ENCODE measurements at places on chromosomes 7 and 10.

GRCh38 chr10:94571081-94571480 is 25.5 kb downstream of the HELLS start:
- no peak for DNase-seq

DNA sequence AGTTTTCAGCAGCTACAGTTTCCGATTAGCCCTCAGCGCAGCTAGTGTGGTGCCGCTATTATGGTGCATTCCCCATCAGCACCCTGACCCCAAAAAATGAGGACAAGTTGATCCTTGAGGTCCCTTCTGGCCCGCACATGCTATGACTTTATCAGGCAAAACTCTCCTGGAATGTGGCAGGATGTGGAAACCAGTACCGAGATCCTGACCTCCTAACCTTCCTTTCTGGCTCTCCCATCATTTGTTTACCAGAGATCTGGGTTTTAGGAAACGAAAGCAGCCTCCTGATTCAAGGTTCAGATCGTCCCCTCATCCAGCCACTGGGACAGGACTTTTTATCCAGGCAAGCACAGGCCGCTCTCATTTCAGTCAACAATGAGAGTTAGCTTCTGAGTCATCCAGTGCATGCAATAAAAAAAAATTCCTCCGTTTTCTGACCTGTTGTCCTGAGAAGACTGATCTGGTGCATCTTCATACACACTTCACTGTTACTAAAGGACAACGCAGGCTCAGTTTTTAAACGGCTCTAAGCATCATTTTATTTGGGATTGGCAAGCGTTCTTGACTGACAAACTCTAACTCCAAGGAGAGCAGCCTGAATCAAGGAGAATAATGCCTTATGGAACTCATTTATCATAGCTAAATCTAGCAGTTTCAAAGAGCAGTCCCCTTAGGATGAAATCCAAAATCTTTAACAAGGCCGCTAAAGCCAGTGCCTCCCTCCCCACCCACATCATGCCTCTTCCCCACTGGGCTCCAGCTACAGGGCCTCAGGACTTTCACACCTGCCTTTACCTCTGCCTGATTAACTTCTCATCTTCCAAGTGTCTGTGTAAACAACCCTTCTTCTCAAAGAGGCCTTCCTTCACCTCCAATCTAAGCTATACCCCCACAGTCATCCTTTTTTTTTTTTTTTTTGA is 17.1 kb downstream of the PDLIM1 start:
- peak; percentile 75 for DNase-seq

- no peak for DNase-seq
Observed at GRCh38 chr10:114252883-114253282, 13.8 kb downstream of the VWA2 start.

- no peak for DNase-seq
Observed at GRCh38 chr10:73019100-73019499, 64.5 kb upstream of the PLA2G12B start.

- DNase-seq: no peak
Observed at GRCh38 chr10:44463511-44464121, 78.7 kb upstream of the CXCL12 start.

DNA sequence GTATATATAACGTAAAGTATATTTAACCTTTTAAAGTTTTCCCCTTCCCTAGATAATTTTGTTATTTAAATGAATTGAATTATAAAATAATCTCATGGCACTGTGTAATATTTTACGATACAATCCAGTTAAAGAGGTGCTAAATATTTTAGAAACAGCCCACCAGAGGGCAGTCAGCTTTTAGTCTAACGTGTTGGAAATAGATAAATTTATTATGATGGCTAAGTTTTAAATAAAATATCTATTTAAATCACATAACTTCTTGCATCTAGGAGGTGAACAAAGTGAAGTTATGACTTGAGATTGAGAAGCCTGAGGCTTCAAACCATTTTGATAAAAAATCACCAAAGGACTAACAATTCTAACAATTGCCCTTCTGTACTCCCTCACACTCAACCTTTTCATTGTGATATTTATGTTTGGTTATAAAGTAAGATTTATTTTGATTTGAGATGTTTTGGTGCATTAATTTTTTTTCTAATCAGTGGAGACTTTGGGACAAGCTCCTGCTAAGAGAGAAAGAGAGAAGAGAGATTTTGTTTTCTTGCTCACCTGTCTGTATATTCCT is 171.5 kb upstream of the SP4 start:
- DNase-seq: peak; percentile 3

- DNase-seq: peak; percentile 81
Observed at GRCh38 chr10:73906524-73907447, 4.1 kb upstream of the PLAU start.

DNA sequence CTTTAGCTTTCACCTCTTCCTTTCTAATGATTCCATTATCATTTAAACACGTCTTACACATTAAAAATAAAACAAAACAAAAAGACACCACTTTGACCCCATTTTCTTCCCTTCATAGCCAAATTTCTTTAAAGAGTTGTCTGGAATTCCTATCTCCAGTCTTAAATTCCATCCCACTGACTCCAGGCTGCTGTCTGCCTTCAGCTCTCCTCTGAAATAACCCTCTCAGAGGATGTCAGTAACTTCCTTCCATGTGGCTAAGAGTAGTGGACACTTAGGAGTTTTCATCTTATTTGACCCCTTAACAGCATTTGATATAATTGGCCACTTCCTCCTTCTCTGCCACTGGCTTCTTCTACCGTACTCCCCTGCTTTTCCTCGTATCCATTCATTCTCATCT is 69.6 kb upstream of the MKX start:
- DNase-seq: no peak

- no peak for DNase-seq
Observed at GRCh38 chr7:91912494-91912893, 28.2 kb upstream of the AKAP9 start.

- peak; percentile 18 for DNase-seq
Observed at GRCh38 chr7:97971120-97971989, 18.6 kb downstream of the OCM2 start.

GRCh38 chr10:129274748-129275474 is 192.1 kb upstream of the MGMT start:
- no peak for DNase-seq

GRCh38 chr7:148241700-148242293 is 348.8 kb upstream of the C7orf33 start:
- no peak for DNase-seq

DNA sequence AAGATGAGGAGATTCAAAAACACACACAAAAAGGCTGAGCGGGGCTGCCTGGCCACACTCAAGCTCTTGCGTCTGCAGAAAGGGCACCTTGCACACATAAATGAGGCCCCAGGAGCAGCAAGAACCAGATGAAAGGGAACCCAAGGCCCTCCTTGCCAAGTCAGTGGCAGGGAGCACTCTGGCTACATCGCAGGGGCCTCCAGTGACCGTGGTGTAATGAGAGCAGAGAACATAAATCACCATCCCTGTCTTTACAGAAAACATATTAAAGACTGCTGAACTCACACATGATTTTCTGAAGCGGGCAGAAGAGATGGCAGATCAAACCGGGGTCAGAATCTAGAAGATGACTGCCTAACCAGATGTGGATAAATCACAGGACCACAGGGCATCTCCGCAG is 80.5 kb downstream of the SLIT1 start:
- DNase-seq: no peak

DNA sequence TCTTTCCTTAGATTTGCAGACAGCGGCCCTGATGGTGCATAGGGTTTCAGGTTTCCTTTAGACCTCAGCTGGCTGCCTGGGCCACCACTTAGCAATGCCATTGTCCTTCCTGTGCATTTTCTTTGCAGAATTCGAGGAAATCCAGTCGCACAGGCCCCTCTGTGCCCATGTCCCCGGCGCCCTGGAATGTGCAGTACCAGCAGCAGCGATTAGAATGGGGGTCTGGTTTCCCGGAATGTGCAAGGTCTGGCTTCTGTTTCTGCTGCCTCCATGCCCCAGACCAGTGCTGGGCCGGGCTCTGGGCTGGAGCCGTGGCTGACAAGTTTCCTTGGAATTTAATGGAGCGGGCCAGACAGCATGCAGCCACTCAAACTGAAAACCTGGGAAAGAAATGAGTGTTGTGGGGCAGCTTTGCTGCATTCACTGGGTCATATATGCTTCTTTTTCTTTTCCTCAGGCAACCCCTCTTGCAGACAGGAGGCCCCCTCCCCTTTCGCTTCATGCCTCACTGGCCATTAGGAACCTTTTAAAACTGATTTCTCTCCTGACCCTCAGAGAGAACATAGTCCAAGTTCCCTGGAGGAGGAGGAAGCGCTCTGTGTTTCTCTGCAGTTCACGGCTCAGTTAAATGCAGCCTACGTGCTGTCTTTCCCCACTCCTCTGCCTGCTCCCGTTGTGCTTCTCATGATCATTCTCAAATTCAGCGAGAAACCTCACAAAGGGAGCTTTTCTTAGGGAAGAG is 14.4 kb downstream of the HTRA1 start:
- peak; percentile 69 for DNase-seq

- no peak for DNase-seq
Observed at GRCh38 chr10:89502549-89502948, 32.8 kb downstream of the SLC16A12 start.

- no peak for DNase-seq
Observed at GRCh38 chr7:134317434-134317833, 704 bp upstream of the SLC35B4 start.

DNA sequence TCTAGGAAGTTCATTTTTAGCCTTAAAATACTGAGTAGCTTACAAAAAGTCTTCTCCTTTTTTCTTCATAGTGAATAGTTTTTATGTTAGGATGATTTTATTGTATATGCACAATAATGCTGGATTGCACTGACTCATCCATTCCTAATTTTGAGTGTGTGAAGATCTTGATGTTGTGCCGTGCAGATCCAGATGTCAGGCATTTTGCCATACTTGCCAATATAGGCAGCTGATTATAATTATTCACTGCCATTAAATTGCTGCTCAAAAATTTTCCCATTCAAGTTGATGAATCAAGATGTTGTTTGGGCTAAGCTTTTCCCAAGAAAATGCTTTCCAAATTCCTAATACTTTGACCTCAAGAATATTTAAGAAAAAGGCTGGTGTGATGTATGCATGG is 218.3 kb downstream of the AHR start:
- DNase-seq: no peak

GRCh38 chr10:1255118-1255517 is 198.9 kb downstream of the WDR37 start:
- no peak for DNase-seq

GRCh38 chr7:29167721-29168120 is 21.4 kb upstream of the CPVL start:
- no peak for DNase-seq

- DNase-seq: no peak
Observed at GRCh38 chr10:31011665-31012022, 20.0 kb downstream of the ZNF438 start.

DNA sequence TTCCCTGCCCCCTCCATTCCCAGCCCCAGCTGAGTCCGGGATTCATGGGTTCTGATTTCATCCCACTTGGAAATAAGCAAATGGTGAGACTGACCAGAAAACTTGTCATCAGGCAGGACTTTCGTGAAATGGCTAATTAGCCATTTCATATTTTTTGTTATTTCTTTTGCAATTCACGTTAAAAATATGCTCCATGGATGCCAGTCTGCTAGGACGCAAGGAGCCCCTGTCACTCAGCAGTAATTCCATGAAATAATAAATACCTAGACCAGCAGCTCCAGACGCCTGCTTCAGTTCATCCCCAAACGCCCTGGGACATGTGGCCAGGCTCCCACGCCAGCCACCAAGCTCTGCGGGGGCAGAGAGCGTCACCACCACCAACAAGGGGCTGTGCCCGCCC is 111.0 kb downstream of the TRIL start:
- no peak for DNase-seq

- no peak for DNase-seq
Observed at GRCh38 chr10:70494966-70495365, 16.4 kb downstream of the PALD1 start.

GRCh38 chr7:128235471-128235870 is 5.6 kb upstream of the LEP start:
- no peak for DNase-seq

DNA sequence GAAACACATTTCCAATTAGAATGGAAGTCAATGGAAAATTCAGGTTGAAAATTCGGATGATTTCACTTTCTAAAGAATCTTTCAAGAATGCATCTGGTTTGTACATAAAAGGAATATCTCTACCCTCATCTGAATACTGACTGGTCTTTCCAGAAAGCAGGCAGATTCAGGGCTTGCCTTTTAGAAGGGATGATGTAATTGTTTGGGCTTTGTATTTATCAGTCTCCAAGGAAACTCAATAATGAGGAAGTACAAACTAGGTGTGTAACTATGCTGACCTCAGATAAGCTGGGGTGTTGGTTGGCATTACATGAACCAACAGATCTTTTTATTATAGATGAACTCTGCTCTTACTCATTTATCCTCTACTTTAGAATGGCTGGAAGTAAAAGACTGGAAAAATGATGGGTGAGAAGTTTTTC is 24.1 kb downstream of the PDLIM1 start:
- peak; percentile 69 for DNase-seq

Data from AG08396 (cell line).